ENCODE measurements at places on chromosomes 5 and 9. TPM values are rescaled to one million over a fixed set of nuclear protein-coding genes. Genes with fewer than 3 reads are reported as not detected.
A peak's percentile ranks its signal among the peaks of the same experiment; 100 is the strongest.

The CARTPT gene
- not detected for total RNA-seq

DNA sequence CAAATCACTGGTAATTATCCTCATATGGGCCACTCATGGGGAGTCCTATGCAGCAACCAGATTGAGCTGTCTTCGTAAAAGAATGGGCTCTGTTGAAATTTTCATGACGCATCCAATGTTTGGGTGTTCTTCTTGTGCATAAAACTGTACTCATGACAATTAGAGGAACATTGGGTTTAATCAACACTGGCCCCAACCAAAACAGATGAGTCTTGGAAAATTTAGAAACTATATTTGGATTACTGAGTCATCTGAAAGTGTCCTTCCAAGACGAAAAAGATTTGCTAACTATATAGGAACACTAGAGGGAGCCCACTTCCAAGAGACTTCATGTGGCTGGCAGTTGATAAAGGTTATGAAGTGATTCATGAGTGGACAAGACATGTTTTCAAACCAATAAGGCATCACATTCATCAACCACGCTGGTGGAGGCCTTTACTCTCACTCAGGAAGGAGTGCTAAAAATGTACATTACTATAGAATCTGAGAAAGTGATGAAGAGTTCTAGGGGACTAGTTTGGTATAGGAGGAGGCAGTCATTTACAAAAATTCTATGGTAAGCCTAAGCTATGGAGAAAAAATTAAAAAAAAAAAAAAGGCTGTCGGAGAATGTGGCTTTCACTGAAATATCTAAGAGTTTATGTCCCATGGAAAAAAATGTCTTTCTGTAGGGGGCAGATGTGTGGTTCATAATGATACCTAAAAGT, 313.5 kb downstream of the PRDM9 start:
- no peak for DNase-seq

The RLN2 gene
- total RNA-seq, result not detected

The TOR1A gene
- total RNA-seq, result 26.1 TPM

DNA sequence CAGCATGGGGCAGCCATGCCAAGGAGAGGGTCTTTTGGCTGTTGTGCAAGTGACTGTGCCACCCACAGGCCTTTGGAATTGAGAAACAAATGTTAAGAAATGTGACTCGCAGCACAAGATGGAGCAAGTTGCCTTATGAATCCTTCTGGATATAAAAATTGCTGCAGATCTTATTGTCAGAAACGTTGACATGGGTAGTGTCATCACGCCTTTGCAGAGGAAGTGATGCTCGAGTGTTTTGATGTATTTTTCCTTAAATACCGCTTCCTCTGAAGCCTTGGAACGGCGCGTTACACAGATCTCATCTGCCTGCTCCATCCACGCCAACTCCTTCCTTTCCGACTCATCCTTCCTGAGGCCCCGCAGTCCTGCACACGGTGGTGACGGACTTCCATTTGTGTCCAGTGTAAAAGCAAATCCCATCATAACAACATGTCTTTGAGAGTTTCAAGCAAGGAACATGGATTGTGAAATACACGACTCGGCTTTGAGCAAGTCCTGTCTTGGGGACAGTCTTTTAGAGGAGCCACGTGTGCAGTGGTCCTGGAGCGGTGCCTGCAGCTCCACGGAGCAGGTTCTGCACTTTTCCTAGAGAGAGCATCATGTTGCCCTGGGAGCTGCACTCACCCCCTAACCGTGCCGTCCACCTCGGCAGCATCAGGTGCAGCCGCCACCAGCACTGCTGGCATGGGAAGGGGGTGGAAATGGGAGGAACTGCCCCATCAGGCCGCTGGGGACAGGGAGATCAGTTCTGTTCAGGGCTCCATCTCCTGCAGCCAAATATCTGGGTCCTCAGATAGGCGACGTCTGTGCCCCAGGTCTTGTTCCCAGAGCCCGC, 15.1 kb downstream of the ROPN1L start:
- no peak for DNase-seq

- peak; percentile 64 for DNase-seq
Measured at GRCh38 chr5:1536322-1536845, 12.6 kb upstream of the LPCAT1 start.

DNA sequence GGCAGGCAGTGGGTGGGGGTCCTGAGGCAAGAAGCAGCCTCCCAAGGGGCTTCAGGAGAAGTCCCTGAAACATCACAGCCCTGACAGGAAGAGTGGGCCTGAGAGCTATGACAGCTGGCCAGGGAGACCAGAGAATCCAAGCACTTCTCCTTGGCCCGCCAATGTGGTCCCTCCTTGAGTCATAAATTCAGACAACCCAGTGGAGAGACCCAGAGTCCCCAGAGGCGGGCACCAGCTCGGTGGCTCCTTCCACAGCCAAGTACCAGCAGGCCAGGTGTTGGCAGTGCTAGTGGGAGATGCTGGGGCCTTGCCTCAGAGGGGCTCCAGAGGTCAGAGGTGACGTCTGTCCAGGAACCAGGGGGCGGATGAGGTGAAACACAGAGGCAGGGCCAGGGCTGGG, 1.6 kb upstream of the DOK3 start:
- DNase-seq, result no peak

DNA sequence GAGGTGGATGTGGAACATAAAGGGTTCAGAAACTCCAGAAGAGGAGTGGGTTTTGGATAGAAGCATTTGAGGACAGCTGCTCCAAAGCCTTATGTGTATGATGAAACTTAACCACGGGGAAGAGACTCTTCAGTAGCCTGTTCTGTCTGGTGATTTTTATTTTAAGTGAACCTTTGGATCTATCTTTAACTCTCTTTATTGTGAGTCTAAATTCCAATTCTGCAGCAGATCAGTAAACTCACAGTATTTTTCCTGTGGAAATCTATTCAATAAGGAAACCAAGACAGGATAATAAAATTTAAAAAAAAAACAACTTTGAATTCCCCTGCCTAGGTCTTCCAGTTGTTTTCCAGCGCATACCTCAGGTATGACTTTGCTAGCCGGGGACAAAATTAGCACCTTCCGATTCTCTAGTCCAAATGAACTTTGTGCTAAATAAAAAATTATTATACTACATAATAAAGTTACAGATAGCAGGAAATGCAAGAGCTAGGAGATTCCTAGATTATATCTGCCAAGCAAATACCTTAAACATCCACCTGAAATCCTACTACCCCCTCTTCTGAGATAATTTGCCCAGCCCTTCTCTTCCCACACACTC, 101.9 kb downstream of the NLN start:
- no peak for DNase-seq

DNA sequence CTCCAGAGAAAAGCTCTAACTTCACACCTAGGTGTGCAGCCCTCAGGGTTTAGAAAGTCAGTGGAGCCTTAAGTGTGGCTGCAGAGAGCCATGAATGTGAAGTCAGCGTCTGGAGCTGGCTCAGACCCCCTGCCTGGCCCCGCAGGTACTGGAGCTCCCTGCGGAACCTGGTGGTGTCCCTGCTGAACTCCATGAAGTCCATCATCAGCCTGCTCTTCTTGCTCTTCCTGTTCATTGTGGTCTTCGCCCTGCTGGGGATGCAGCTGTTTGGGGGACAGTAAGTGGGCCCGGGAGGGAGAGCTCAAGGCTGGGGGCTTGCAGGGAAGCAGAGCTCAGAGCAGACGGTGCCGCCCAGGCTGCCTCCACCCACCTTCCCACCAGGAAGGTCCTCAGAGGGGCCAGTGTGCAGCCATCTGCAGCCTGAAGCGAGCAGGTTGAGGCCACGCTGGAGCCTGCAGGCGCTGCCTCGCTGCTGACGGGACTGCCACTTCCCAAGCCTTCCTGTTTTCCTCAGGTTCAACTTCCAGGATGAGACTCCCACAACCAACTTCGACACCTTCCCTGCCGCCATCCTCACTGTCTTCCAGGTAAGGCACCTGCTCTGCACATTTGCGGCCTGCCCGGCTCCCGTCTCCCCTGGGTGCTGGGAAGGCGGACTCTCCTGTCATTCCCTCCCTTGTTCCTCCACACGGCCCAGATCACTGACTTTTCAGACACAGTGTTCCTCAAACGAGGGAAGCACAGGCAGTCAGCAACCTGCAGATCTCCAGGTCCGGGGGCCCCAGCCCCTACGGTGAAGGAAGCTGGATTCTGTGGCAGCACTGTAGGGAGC, 108.9 kb downstream of the CACNA1B start:
- peak; percentile 78 for DNase-seq

DNA sequence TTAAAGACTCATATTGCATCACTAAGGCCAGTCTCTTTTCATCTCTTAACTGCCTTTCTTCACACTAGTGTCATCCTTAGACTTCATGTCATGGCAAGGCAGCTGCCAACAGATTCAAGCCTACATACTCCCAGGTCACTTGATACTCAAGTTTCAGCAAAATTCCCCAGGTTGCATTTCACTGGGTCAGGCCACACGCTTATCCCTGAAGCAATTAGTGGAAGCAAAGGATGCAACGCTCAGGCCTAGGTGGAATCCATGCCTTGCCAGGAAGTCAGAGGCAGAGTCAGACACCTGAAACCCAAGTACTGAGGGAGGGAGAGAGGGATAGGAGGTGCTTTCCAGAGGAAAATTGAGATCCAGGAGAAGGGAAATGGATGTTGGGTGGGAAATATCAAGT, 28.9 kb downstream of the YIPF5 start:
- no peak for DNase-seq

DNA sequence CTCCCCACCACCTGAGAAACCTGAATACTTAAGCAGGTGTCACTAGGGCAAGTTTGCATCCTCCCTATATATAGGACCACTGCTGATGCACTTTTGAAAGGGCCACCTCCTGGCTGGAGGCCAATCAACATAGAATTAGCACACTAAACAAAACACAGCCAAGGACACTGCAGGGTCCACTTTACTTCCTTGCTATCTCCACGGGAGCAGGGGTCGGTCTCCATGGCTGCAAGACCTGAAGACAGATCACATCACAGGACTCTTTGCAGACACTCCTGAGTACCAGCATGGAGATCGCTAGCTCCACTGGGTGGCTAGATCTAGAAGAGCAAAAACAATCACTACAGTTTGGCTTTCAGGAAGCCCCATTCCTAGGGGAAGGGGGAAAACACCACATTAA, 72.3 kb downstream of the C9orf153 start:
- DNase-seq, result no peak

GRCh38 chr9:83247732-83248131, 184.8 kb upstream of the RASEF start:
- DNase-seq, result no peak
